ENCODE measurements at places on chromosomes 7 and 10.
A peak's percentile ranks its signal among the peaks of the same experiment; 100 is the strongest.

GRCh38 chr7:142345811-142346210, 88.0 kb upstream of the PRSS58 start:
- DNase-seq: no peak

DNA sequence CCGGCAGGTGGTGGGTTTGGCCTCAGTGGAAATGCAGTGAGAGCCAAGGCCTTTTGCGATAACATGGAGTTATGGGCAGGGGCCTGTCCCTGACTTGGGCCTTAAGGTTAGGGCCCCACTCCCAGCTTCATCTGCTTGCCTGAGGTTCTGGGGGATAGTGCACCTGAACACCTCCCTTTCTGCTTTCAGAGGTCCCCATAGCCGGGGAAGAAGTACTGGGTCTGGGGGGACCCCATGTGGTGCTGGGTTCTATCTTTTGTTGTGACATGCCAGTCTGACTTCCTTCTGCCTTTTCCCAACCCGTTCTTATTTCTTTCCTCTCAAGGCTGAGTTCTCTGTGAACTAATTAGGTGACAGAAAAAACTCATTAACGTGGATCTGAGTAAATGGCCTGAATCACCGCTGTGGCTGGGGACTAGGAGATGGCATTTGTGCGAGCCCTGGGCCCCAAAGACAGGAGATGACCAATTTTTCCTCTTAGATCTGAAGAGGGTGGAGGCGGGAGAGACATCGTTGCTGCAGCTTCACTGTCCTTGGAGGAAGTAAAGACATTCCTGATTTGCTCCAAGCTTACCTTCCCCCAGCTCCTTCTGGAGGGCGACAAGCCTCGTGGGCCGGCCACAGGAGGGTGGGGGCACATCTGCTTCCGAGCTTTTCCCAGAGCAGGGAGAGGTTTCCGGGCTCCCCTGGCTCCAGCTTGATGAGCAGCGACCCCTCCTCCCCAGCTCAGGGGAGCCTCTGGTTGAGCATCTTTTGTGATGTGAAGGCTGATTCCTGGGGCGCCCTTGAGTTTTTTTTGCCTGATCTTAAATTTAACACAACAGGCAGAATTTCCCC, 2.0 kb downstream of the AGAP3 start:
- DNase-seq: peak; percentile 34

- no peak for DNase-seq
These were observed 38.7 kb upstream of the KIAA1217 start for GRCh38 chr10:24170199-24170598.

DNA sequence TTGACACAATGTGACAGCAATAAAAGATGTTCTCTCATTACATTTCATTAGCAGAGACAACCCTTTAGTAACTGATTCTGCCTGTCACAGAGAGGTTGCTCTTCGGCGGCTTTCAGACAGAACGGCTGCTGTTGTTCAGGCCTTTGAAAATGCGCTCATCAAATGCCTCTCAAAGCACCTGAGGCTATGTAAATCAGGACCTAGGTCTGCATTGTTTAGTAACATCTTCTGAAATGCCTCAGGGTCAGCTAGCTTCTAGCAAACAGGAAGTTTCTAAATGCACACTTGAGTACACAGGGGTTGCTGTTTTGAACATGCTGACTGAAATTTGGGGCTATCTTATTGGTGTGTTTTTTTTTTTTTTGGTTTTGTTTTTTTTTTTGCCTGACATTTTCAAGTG, 143.3 kb upstream of the DKK1 start:
- DNase-seq: no peak

Measured in astrocyte of the hippocampus (primary cell).